Activated CD4-positive, CD25-positive, alpha-beta regulatory T cell treated with anti-CD3 and anti-CD28 coated beads, Interleukin-2, amount 50 U/mL, for 16 hours (primary cell): ENCODE measurements at places on chromosomes 3 and 15.

DNA sequence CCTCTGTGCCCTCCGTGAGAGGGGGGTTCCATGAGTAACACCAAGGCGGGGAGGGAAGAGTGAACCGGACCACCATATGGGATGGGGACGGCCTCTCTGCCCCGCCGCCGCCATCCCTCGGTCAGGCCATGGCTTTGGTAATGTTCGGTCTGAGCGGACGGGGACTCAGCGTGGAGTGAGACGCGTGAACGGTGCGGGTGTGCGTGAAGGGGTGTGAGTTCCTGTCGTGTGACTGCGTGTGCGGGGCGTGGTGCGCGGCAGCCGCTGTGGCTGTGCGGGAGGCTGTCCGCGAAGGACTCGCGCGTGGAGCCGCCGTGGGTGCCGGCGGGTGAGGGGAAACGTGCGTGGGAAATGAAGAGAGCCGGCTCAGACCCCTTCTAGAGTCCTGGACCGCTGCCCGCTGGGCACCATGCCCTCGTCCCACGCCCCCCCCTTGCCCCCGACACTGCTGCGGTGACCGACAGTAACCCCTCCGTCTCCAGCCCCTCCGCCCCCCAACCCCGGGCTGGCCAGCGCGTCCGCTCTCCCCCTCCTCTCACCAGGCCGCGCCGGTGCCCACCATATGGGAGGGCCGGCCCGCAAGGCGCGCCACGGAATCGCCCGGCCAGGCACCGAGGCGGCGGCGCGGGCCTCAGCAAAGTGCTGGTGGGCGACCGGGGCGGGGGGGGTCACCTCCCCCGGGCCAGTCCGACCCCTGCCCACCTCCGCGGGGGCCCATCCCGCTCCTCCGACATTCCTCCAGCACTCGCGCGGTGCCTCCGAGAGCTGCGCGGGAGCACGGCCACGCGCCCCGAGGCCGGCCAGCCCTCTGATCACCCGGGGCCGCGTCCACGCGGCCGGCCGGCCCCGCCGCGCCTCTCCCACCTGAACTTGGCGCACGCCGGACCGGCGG, 589 bp downstream of the KLF15 start:
- no peak for DNase-seq

DNA sequence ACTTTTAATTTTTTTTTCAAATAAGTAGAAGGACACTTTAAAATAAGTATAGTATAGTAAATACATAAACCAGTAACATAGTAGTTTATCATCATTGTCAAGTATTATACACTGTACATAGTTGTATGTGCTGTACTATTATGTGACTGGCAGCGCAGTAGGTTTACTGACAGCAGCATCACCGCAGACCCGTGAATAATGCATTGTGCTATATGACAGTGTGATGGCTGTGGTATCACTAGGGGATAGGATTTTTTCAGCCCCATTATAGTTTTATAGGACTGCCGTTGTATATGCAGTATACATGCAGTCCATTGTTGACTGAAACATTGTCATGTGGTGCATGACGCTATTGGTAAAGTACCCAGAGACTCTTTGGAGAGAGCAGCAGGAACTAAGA, 306.5 kb downstream of the SQOR start:
- DNase-seq = no peak

GRCh38 chr3:158506456-158506855, 64.5 kb upstream of the MLF1 start:
- DNase-seq = no peak

- DNase-seq = no peak
Observed at GRCh38 chr3:147756476-147756875, 347.3 kb downstream of the ZIC1 start.

- DNase-seq = no peak
Observed at GRCh38 chr3:21357241-21357640, 393.8 kb downstream of the ZNF385D start.

DNA sequence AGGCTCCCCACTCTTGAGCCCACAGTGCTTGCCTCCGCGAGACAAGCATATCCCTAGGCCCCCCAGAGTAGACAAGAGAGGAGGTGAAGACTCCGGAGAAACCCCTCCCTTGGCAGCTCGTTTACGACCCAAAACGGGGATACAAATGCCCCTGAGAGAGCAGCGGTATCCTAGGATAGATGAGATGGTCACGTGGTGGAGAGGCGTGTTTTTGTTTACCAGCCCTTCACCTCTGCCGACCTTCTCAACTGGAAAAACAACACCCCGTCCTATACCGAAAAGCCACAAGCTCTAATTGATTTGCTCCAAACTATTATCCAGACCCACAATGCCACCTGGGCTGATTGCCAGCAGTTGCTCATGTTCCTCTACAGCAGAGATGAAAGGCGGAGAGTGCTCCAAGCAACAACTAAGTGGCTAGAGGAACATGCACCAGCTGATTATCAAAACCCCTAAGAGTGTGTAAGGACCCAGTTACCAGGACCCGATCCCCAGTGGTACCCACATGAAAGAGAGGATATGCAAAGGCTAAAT, 99.5 kb upstream of the OSBPL11 start:
- no peak for DNase-seq

DNA sequence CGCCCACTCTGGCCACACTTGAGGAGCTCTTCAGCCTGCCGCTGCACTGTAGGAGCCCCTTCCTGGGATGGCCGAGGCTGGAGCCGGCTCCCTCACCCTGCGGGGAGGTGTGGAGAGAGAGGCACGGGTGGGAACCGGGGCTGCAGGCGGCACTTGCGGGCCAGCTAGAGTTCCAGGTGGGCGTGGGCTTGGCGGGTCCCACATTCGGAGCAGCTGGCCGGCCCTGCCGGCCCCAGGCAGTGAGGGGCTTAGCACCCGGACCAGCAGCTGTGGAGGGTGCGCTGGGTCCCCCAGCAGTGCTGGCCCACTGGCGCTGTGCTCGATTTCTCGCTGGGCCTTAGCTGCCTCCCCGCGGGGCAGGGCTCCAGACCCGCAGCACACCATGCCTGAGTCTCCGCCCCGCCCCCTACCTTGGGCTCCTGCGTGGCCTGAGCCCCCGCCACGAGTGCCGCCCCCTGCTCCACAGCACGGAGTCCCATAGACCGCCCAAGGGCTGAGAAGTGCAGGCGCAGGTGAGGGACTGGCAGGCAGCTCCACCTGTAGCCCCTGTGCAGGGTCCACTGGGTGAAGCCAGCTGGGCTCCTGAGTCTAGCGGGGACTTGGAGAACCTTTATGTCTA, 71.9 kb downstream of the IL12A start:
- no peak for DNase-seq

DNA sequence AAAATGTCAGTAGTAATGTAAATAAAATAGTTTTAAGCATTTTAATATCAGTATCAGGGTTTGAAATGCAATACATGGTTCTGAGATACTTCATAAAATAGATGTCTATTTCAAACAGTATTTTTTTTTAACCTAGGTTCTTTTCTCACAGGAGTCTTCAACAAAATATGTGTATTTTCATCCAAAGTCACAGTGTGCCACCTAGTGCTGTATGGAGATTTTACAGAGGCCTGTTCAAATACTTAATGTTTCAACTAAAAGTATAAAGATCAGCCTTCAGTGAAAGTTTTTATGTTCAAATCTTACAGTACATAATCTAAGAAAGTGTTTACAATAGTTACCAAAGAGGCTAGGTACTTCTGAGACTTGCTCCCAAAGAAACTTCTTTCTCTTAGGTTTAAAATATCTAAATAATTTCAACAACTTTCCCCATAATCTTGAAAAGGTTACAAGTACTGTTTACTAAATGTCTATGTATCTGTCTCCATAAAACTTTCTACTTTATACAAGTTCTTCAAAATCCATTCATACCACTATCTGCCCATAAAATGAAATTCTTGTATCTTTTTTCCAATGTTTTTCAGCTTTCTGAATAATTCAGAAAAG, 38.3 kb downstream of the SCAPER start:
- DNase-seq = no peak
